ENCODE measurements at places on chromosomes 7 and 10.
A peak's percentile ranks its signal among the peaks of the same experiment; 100 is the strongest.

DNA sequence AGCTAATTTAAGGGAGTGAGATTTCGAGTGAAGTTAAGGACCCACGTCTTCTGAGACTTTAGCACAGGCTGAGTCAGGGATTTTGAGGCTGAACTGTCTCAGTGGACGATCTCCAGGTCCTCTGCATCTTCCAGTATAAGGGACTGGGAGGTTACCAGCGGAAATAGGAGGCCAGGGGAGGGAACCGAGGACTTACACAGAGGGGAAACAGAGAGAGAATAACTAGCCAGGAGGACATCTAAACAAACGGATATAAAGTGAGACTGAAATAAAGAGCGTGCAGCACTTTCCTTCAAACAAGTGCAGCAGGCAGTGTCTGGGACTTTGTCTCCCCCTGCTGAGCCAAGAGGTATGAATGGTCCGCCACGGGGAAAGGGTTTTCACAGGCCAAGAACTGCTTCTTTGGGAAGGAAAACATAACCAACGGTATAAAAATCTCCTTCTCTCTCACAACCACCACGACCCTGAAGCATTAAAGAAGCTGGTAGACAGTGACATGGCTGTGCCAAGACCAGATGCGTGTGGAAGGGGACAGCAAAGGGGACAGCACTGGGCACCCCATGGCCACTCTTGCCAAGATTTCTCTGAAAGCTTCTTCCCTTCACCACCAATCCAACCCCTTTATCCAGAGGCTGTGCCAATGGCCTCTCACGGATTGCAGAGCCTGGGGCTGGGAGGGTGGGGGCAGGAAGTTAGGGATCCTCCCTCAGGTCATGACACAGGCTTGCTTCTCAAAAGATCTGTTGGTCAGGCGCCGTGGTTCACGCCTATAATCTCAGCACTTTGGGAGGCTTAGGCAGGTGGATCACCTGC, 72.0 kb downstream of the SLC37A3 start:
- DNase-seq = peak; percentile 28

DNA sequence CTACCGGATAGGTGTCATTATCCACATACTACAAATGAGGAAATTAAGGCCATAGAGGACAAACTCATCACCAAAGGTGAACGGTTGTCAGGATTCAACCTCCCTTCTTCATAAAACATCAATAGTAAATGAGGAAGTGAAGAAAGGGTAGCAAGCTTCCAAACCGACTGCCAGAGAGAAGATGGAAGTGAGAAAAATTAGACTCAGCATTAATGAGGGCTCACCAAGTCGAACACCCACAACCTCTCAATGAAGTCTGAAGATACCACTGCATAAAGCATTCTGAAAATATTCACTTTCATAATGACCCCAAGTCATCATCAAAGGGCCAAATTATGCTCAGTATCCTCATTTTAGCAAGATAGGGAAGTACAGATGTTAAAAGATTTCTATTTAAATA, 29.6 kb downstream of the ABCB4 start:
- no peak for DNase-seq

DNA sequence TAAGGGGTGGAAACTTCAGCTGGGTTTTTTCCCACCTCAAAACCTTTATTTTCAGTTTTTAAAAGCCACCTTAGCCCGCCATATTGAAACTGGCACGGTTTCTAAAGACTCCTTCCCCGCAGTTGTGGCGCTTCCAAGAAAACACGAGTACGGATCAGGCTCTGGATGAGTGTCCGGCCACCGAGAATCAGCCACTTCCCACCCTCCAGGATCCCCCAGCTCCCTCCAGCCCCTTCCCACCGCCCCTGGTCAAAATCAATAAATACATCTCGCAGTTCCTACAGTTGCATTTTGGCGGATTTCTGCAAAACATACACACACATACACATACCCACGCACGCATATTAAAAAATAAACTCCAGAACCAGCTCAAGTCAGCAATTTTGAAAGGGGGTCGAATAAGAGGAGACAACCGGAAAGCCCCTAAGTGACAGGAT, 1.1 kb downstream of the SFMBT2 start:
- DNase-seq = no peak

DNA sequence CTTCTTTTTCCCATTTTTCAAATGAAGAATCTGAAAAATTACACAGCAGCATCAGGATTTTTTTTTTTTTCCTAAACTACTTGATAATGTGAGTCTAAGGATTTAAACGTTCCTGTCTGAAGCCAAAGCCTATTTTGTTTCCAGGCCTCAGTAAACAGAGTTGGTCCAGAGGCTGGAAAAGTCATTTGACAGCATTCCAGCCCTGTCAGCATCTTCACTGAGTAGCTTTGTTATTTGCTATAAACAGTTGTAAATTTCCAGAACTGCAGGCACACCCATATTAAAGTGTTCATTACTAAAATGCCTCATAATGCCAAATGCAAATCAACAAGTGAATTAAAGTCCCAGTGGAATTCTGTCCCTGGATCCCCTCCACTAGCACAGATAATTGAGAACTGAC, 35.5 kb upstream of the KMT2E start:
- no peak for DNase-seq

DNA sequence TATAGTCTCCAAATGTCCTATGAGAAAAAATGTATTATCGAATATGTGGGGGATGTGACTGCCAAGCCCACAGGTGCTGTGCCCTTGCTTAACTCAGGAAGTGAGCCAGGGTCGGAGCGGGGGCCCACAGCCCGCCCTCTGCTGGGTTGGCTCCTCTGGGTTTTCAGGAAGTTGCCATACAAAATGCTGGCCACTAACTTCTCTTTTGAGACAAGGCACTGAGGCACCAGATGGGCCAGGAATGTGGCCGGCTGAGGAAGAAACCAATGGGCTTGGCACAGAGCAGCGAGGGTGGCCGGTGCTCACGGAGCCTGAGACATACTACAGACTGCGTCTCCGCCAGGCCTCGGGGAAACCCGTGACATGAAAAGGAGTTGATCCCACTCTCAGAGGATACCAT, 58.9 kb downstream of the FAM53B start:
- no peak for DNase-seq

DNA sequence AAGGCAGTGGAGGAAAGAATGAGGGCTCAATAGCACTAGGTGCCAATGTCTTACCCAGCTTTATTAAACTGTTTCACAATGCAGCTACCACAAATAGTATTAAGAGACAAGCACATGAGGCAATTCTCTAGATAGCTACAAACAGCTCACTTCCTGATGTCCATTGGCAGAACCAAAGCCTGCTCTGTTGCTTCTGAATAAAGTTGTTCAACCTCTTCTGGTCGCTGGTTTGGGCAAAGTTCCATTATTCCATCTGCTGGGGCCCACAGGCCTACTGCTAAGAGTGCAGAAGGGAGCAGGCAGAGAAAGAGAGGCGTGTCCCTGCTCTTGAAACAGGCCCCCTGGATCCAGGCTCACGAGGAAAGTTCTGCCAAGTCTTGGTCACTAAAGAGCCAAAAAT, 173.9 kb downstream of the ZNF438 start:
- no peak for DNase-seq

Data from activated naive CD4-positive, alpha-beta T cell (primary cell).